ENCODE measurements at places on chromosomes 1 and 21. TPM values are rescaled to one million over a fixed set of nuclear protein-coding genes. Genes with fewer than 3 reads are reported as not detected.

- DNase-seq, result no peak
- H3K27me3 ChIP-seq, result no peaks in the 10 kb centered on the region
- no peak overlapping the region for H3K4me3 ChIP-seq
- H3K27ac ChIP-seq, result no peak overlapping the region
These were observed 262.4 kb downstream of the USP25 start for GRCh38 chr21:15992171-15992570.

DNA sequence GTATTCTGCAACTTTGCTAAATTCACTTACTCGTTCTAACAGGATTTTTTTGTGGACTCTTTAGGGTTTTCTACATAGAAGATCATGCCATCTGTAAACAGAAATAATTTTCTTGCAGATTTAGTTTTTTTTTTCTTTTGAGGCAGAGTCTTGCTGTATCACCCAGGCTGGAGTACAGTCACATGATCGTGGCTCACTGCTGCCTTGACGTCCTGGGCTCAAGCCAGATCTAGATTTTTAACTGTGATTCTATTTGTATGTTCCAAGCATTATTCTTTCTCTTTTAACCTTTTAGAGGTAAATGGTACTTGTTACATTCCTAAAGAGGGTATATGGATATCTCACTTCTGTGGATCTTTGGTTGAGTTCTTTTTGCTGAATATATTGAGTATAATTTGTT is 18.6 kb downstream of the FABP3 start:
- no peaks in the 10 kb centered on the region for H3K4me1 ChIP-seq
- H3K27me3 ChIP-seq, result no peaks in the 10 kb centered on the region
- H3K4me3 ChIP-seq, result no peak overlapping the region
- H3K27ac ChIP-seq, result no peak overlapping the region
- H3K36me3 ChIP-seq, result peaks cover 4% of the 10 kb centered on the region
- DNase-seq, result no peak

GRCh38 chr1:202956969-202957368 is 1.1 kb downstream of the ADIPOR1 start:
- DNase-seq, result no peak
- H3K27me3 ChIP-seq, result no peaks in the 10 kb centered on the region
- no peak overlapping the region for H3K27ac ChIP-seq

DNA sequence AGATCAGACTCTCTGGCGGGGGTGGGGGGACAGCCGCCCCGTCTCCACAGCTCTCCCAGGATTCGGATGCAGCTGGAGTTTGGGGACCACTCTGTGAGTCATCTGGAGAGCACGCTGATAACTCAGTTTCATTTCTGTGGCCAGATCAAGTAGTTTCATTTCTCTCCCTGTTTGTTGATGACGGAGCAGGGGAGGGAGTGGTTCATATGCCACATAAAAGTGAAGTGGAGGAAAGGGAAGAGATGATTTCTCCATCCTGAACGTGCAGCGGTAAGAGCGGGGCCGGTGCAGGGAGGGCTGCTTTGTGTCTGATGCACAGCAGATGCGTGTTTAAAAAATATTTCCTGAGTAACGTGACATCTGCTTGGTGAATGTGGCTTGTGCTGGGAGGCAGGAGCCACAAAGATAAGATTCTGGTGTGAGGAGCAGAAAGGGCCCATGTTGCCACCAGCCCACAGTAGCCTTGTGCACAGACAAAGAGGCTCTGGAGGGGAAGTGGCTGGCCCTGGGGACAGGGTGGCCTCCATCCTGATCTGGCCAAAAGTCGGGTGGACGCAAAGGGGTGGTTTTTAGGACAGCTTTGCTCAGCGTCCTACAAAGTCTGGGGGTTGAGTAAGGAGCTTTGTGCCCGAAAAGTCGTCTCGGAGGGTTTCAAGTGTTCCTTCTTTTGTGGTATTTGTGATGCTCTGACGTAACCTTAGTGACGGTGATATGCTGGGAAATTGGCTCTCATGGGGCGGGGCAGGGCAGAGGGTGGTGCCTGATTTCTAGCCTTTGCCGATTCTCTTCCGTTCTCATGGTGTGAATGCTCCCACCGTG is at the start of gene MX2:
TSS of gene MX2 (plus strand) at position 242 of the 819 bp plus-strand sequence. CDS start 14,880 bp downstream, outside the sequence.
- H3K27ac ChIP-seq, result peak within 1 kb of the TSS; percentile 100
- H3K4me1 ChIP-seq, result peaks cover 29% of the 10 kb centered on the region
- DNase-seq, result peak; percentile 83
- H3K36me3 ChIP-seq, result no peaks in the 10 kb centered on the region
- H3K4me3 ChIP-seq, result peak within 1 kb of the TSS; percentile 46

DNA sequence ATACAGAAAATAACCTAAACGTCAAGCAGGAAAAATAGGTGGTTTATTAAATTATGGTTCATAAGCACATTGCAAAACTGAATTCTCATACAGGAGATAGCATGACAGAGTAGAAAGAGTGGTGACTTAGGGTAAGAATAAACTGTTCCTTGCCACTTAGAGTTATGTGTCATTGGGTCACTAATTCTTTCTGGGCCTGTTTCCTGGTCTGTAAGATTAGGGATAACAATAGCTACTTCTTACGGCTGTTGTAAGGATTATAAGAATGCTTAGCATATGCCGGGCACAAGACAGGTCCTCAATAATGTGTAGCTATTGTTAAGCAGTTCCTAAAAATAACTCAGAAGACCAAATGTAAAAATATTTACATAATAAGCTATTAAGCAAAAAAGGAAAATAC is 24.2 kb downstream of the SNRNP40 start:
- no peak overlapping the region for H3K4me3 ChIP-seq
- no peaks in the 10 kb centered on the region for H3K4me1 ChIP-seq
- no peaks in the 10 kb centered on the region for H3K27me3 ChIP-seq
- peaks cover 68% of the 10 kb centered on the region for H3K36me3 ChIP-seq

DNA sequence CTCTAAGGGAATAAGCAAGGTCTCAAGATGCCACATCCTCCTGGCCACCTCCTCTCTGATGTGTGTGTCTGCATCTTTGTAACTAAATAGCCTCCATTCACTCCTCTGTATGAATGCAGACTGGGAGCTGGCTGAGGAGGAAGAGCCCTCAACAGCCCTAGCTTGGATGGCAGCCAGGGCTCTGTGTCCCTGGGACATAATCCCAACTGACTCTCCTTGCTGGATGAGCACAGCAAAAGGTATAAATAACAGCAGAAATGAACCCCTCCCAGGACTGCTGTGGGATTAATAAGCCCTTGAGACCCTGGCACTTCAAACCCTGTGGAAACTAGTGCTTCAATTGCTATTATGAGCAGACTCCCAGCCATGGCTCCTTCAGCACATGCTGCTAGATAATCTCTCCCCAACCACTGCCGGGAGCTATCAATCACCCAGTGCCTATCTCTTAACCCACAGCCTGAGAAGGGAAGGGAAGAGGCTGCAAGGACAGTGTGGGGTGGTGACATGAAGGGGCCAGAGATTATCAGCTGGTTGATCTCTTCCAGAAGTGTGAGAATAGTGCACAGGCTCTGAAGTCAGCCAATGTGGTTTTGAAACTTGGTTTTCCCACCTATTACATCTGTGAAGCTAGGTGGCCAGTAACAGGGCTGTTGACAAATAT is 152.2 kb downstream of the TNR start:
- no peak for DNase-seq
- no peaks in the 10 kb centered on the region for H3K4me1 ChIP-seq
- H3K4me3 ChIP-seq, result no peak overlapping the region
- H3K36me3 ChIP-seq, result no peaks in the 10 kb centered on the region
- H3K27ac ChIP-seq, result no peak overlapping the region
- H3K27me3 ChIP-seq, result no peaks in the 10 kb centered on the region

DNA sequence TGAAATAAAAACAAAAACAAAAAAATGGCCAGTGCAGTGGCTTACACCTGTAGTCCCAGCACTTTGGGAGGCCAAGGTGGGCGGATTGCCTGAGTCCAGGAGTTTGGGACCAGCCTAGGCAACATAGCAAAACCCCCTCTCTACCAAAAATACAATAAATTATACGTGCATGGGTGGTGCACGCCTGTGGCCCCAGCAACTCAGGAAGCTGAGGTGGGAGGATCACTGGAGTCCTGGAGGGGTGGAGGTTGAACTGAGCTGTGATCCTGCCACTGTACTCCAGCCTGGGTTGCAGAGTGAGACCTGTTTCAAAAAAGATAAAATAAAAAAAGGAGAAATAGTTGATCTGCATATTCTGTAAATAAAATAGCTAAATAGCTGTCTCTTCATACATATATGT is 41.2 kb downstream of the HS2ST1 start:
- DNase-seq, result no peak
- no peak overlapping the region for H3K4me3 ChIP-seq
- no peaks in the 10 kb centered on the region for H3K36me3 ChIP-seq

DNA sequence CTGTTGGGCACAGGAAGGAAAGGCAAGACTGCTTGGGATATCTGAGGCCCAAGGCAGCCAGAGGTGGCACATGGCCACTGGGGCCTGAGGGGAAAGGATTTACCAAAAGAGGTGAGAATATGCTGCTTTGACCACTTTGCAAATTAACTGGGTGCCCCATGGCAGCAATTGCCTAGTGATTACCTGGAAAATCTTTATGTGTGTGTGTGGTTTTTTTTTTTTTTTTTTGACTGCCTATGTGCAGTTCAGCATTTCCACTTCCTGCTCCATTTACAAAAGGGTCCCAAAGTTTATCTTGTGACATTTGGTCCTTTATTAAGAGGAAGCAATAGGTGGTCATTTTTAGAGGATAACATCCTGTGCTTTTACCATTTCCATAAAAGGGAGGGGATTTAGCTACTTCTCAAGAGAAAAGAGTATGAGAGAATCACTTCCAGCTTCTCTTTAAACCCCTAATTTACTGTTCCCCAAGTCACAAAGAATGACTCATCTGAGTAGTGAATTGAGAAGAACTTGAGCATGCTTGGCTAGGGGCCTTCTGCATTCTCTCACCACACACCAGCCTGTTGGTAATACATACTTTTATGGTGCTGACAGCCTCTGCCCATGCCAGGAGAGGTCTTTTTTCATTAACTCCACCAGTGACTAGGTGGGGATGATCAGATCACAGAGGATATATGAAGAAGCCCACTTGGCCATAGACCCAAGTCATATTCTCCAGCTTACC is 52.1 kb downstream of the SYDE2 start:
- no peaks in the 10 kb centered on the region for H3K27me3 ChIP-seq
- H3K4me1 ChIP-seq, result no peaks in the 10 kb centered on the region
- no peak overlapping the region for H3K4me3 ChIP-seq
- no peak for DNase-seq

DNA sequence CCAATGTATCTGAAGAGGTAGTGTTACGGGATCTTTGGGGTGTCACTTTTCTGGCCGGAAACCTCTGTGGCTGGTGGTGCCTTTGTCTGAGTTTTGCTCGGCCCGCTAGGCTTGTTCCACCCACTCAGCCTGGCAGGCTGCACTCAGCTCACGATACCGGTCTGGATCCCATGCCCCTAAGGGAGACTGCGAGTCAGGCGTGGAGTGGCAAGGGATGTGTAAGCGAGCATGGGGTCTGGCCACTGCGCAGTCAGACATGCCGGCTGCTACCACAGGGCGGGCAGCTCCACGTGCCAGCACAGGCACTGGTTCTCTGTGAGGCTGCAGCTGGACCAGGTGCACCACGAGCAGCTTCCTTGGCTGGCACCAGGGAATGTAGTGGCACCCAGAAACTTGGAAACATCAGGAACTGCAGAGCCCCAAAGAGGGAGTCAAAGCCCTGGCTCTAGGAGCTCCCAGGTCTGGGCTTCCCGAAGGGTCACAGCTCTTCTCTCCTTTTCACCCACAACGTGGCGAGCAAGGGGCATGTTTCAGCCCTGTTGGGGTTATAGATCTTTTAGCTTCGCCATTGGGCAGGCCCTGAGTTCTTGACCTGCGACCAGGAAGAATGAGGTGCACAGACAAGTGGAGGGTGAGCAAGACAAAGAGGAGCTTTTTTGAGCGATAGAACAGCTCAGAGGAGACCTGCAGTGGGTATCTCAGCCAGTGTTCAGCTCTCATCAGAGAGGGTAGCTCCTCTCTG is 23.8 kb upstream of the LRRC8C start:
- no peaks in the 10 kb centered on the region for H3K27me3 ChIP-seq
- H3K36me3 ChIP-seq, result no peaks in the 10 kb centered on the region
- peaks cover 32% of the 10 kb centered on the region for H3K4me1 ChIP-seq
- DNase-seq, result no peak
- H3K4me3 ChIP-seq, result no peak overlapping the region

GRCh38 chr1:183219616-183220009 is 33.5 kb downstream of the LAMC2 start:
- H3K4me3 ChIP-seq, result no peak overlapping the region
- H3K27me3 ChIP-seq, result no peaks in the 10 kb centered on the region
- H3K36me3 ChIP-seq, result no peaks in the 10 kb centered on the region
- peak; percentile 42 for DNase-seq
- H3K4me1 ChIP-seq, result peaks cover 23% of the 10 kb centered on the region

DNA sequence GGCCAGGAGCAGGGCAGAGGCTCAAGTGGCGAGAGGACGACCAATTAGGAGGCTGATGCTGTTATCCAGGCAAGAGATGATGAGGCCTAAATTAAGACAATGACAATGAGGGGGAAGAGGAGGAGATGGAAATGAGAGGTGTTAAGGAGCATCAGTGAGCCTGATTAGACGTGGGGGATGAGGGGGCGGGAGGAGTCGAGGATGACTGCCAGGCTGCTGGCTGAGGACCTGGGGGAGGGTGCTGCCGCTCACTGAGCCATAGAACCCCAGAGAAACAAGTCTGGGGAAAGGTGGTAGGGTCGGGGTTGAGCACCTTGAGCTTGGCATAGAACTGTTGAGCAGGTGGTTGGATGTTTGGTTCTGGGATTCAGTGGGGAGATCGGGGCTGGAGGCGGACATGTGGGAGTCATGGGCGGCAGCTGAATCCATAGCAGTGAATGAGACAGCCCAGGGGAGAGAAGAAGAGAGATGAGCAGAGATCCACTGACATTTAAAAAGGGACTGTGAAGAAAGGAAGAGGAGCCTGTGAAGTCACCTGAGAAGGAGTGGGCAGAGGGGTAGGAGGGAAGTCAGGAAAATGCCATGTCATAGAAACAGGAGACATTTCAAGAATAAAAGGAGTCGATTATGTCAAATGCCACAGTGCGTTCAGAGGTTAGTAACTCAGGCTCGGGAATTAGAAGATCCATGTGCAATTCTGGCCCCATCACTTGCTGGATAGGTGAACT is 28.5 kb downstream of the DLGAP3 start:
- H3K36me3 ChIP-seq, result no peaks in the 10 kb centered on the region
- H3K4me1 ChIP-seq, result no peaks in the 10 kb centered on the region
- DNase-seq, result no peak
- H3K27me3 ChIP-seq, result peaks cover 17% of the 10 kb centered on the region

DNA sequence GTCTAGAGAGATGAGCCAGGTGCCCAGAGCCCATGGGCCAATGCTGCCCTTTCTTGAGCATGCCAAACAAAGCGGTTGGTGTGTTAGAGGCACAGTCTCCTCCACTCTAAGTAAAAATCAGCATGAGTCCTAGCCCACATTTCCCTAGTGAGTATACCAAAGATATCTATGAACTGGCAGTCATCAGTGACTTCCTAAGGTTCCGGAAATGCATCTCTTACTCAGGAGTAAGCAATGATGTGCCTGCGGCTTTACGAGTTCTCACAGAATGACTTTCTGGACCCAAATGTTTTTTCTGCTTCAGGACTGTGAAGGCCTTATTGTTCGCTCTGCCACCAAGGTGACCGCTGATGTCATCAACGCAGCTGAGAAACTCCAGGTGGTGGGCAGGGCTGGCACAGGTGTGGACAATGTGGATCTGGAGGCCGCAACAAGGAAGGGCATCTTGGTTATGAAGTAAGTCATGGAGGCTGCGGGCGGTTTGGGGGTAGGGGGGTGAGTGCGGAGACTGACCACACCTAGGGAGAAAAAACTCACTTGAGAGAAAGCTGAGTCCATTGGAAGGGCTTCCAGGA is 9.2 kb downstream of the PHGDH start:
- H3K27me3 ChIP-seq, result no peaks in the 10 kb centered on the region
- peaks cover 7% of the 10 kb centered on the region for H3K4me1 ChIP-seq
- H3K27ac ChIP-seq, result no peak overlapping the region
- H3K36me3 ChIP-seq, result peaks cover 24% of the 10 kb centered on the region
- no peak for DNase-seq

APP gene
- 110 TPM for total RNA-seq

CLEC20A gene
- total RNA-seq, result 0.28 TPM

ENSA gene
- total RNA-seq, result 149 TPM

ERG gene
- total RNA-seq, result 3.9 TPM
